ENCODE measurements at places on chromosomes 16 and 17.
A peak's percentile ranks its signal among the peaks of the same experiment; 100 is the strongest.

DNA sequence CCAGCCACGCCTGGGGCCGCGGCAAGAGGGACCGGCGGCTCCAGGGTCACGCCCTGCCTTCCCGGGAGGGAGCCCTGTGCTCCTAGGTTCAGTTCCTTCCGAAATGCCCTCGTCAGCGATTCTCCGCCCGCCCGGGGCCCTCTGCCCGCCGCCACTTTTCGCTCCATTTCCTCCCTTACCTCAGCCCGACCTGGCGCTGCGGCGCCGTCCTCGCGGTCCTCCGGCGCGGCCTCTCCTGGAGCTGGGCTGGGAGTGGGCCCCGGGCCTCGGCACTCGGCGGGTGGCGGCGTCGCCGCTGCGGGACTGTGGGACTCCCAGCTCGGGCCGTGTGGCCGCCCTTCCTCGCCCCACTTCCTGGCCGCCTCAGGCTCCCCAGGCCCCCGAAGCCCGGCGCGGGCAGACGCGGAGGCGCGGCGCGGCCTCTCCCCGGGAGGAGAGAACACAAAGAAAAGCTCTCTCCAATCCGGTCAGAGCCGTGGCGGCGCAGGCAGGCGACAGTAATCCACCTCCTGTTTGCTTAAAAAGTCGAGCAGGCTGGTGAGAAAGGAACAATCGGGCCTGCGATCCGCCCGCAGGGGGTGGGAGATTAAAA, 1.6 kb downstream of the BAHCC1 start:
- peak; percentile 46 for DNase-seq

- no peak for DNase-seq
Observed at GRCh38 chr17:32479074-32479617, 7.6 kb upstream of the CDK5R1 start.

DNA sequence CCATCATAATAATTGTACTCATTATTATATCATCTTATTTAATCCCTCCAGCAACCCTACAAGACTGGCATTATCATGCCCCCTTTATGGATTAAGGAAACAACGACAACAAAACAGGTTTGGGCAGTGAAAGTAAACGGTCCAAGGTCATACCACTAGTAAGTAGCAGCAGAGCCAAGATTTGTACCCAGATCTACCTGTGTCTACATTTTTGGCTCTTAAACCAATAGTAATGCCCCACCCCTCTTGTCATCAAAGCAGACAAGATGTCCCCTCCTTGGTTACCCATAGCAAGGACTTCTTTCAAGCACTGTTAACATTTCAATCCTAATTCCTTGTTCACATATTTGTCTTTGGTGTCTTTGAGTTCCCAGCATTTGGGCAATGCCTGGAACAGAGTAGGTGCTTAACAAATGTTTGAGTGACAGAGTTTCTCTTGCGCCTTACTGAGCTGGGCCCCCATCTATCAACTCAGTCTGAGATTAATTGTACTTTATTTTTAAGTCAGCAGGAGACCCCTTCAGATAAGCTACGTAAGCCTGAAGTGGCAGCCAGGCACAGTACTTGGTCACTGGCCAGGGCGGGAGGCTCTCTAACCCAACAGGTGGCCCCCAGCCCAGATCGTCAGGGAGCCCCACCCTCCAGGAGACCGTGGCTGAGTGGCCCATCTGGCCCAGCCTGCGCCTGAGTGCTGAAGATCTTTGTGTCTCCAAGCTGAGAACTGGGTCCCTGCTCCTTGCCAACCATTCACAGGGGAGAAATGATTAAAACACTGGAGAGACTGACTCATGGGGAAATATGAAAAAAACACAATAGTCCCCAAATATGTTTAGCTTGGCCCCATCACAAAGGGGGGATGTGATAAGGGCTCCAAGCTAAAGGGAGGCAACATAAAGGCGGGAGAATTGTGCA, 75.8 kb downstream of the AXIN2 start:
- DNase-seq, result no peak

DNA sequence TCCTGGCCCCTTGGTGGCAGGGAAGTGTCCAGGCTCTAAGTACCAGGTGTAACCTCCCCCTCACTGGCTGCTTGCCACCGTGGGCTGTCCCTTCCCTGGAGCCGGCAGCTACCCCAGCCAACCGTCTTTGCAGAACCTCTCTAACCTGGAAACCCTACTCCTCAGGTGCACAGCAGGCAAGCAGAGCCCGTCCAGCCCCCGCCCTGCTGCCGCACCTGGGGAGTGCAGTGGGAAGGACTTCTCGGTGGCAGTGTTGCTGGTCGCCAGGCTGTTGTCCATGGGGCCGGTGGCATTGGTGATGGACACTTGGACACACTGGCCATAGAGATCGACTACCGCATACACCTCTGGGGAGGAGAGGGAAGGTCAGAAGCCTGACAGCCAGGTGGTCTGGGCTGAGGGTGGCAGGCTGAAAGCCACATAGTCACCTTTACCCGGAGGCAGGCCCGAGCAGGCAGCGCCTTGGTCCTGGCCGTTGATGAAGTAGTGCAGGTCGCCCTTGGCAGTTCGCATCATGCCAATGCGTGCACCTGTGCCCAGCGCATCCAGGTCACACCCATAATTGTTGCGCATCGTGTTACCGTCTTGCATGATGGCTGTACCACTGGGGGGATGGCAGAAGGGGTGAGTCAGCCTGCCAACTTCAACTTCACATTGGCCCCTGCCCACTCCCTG, 6.5 kb downstream of the NEURL4 start:
- no peak for DNase-seq

- DNase-seq, result no peak
Observed at GRCh38 chr17:39635614-39636176, 1.2 kb upstream of the STARD3 start.

GRCh38 chr16:80437707-80438106, 103.1 kb upstream of the DYNLRB2 start:
- DNase-seq, result no peak

DNA sequence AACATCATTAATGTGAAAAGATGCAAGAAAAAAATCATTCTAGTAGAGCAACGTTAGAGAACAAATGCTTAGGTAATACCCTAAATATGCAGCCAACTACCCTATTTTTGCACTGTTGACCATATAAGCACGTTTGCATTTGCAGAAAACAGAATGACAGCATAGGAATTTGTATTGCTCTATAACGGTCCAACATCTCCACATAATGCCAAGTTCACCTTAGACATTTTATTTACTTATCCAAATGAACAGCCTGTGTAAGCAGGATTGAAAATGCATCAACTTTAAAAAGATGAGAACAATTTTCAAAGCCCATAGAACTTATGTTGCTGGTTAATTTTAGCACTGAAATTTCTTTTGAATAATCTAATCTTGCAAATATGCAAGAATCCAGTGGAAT, 19.1 kb upstream of the RSL1D1 start:
- no peak for DNase-seq

- DNase-seq, result no peak
Observed at GRCh38 chr17:80529104-80529903, 15.3 kb upstream of the RPTOR start.

DNA sequence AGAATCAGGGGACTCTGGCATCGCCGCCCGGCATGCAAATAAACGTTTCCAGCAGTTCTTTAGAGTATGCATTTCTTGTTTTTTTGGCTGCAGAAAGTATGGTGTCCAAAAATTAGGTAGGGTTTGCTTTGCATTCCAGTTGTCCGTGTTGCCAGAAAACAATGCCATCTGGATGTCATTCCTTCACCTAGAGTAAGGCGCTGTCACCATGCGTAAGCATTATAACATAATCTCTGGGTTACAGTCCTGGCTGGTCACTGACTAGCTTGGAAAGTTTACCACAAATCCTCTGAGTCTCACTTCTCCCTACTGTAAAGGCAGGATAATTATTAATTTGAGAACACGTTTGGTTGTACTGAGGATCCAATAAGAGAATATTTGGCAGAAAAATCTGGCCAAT, 457.7 kb downstream of the XYLT1 start:
- DNase-seq, result no peak

DNA sequence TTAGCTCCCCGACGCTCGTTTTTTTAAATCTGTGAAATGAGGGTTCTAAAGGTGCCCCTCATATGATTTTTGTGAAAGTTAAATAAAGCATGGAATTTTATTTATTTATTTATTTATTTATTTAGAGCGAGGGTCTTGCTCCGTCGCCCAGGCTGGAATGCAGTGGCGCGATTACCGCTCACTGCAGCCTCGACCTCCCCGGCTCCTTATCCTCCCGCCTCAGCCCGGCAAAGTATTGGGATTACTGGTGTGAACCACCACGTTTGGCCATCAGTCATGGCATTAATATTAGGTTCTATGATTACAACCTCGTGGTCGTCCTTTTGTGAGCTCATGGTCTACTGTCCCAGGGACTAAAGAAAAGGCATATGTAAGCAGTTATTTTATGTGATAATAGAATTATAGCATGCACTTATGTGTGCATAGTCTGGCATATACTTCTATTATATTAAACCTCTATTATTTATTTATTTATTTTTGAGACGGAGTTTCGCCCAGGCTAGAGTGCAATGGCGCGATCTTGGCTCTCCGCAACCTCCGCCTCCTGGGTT, 557 bp upstream of the LUC7L start:
- DNase-seq, result no peak

DNA sequence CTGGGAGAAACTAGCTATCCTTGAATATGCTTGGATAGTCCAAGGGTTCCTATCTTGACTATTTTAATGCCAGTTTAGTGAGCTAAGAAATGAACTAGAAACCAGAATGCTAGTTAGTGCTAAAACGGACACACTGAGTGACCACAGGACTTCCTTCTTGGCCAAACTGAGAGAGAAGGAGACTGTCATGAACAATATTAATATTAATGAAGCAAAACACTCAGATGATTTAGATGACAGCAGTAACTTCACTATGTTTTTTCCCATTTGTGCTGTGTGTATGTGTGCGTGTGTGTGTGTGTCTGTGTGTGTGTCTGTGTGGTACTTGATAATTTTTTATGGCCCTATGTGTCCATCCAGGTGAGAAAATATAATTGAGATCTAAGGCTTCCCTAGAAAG, 2.2 kb upstream of the ATXN1L start:
- no peak for DNase-seq

DNA sequence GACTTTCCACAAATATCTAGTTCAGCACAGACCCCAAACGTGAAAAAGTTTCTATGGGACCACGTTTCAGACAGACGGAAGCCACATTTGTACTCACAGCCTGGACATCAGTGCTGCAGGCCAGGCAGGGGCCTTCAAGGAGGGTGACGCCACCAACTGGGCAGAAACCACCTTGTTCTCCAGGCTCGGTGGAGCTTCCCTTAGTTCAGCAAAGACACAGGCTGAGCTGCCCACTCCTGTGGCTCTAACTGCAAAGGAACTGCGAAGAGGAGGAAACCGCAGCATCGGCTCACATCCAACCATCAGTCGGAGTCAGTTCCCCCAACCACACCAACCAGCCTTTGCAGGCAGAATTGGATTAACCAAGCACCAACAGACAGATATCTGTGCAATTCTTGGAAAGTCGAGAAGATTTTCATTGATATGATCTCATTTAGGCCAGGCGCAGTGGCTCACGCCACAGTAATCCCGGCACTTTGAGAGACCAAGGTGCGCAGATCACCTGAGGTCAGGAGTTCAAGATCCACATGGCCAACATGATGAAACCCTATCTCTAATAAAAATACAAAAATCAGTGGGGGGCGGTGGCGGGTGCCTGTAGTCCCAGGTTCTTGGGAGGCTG, 73.3 kb upstream of the CNEP1R1 start:
- no peak for DNase-seq

GRCh38 chr16:23374721-23375510, 72.8 kb downstream of the SCNN1B start:
- DNase-seq, result no peak

- DNase-seq, result no peak
Observed at GRCh38 chr16:19384656-19385055, 33.0 kb upstream of the TMC5 start.

DNA sequence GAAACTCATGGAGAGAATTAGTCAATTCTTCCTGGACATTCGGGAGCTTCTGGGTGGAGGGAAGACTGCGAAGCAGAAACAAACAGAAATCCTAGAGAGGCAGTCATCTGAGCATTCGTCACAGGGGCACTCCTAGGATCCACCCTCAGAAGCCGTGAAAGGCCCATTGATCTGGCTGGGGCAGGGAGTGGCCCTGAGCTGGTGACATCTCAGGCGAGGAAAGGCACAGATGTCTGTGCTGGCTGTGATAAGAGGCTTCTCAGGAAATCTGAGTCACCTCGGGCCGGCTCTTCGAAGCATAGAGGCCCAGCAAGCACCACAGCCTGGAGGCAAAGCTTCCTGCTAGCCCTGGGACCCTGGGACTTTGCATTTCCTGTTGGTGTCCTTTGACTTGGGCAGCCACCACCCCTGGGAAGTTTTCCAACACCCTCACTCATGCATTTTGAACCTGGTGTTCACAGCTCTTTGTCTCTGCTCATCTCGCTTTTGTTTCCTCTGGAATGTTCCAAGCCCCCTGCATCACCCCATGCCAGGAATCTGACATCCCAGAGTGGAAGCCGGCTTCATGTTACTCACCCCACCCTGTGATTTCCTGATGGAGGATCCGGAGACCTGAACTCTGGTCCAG, 23.3 kb upstream of the CDRT4 start:
- no peak for DNase-seq

GRCh38 chr17:68184816-68185436, 62.9 kb upstream of the AMZ2 start:
- peak; percentile 64 for DNase-seq

GRCh38 chr16:89303617-89304016, 86.1 kb downstream of the ZNF778 start:
- no peak for DNase-seq

DNA sequence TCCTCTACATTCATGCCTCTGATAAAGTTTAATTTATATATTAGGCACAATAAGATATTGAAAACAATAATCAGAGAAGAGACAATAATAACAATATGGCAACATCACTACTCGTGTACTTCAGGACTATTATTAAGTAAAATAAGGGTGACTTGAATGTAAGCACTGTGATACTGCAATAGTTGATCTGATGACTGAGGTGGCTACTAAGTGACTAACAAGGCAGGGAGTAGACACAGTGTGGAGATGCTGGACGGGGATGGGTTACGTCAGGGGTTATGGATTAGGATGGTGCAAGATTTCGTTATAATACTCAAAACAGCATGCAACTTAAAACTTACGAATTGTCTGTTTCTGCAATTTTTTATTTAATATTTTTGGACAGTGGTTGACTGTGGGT, 32.5 kb downstream of the CYLD start:
- no peak for DNase-seq

DNA sequence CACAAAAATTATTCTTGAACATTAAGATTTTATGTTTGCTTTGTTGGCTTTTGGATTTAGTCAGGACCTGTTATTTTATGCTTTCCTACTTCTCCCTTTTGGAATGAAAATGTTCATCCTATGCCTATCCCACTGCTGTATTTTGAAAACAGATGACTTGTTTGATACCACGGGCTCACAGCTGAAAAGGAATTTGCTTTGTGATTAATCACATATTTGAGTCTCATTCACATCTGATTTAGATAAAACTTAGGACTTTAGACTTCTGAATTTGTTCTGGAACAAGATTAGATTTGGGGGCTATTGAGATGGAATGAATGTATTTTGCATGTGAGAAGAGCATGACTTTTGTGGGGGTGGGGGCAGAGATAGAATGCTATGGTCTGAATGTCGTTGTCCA, 1012.6 kb downstream of the CDH11 start:
- no peak for DNase-seq

- DNase-seq, result no peak
Observed at GRCh38 chr16:2835638-2836493, 5.8 kb downstream of the ZG16B start.

- no peak for DNase-seq
Observed at GRCh38 chr17:81346908-81347349, 48.3 kb upstream of the BAHCC1 start.

- DNase-seq, result peak; percentile 74
Observed at GRCh38 chr16:81745704-81746558, 33.2 kb upstream of the PLCG2 start.

All from activated naive CD8-positive, alpha-beta T cell treated with anti-CD3 and anti-CD28 coated beads for 36 hours (primary cell).